ENCODE measurements at places on chromosomes 4 and X.

DNA sequence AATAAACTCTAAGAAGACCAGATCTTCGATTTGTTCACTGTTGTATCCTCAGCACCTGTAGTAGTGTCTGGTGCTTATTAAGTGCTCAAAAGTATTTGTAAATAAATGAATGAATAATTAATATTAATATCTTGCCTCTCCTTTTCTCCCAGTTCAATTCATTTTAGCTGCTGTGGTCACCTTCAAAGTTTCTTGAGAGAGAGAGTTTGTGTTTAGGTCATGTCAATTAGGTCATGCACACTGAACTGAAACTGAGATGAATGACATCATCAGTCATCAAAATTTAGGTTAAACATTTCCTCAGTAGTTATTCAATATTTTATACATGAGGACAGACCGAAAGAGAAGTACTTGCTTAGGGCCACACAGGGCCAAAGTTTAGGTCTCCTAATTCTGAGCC, 73.5 kb downstream of the ANXA3 start:
- DNase-seq: no peak

GRCh38 chr4:90844241-90844640, 717.0 kb downstream of the CCSER1 start:
- no peak for DNase-seq

GRCh38 chr4:55722132-55722531, 86.0 kb upstream of the NMU start:
- DNase-seq: no peak

- DNase-seq: no peak
Measured at GRCh38 chr4:16860516-16860915, 37.9 kb downstream of the LDB2 start.

- no peak for DNase-seq
Measured at GRCh38 chr4:74132944-74133343, 25.0 kb upstream of the MTHFD2L start.

DNA sequence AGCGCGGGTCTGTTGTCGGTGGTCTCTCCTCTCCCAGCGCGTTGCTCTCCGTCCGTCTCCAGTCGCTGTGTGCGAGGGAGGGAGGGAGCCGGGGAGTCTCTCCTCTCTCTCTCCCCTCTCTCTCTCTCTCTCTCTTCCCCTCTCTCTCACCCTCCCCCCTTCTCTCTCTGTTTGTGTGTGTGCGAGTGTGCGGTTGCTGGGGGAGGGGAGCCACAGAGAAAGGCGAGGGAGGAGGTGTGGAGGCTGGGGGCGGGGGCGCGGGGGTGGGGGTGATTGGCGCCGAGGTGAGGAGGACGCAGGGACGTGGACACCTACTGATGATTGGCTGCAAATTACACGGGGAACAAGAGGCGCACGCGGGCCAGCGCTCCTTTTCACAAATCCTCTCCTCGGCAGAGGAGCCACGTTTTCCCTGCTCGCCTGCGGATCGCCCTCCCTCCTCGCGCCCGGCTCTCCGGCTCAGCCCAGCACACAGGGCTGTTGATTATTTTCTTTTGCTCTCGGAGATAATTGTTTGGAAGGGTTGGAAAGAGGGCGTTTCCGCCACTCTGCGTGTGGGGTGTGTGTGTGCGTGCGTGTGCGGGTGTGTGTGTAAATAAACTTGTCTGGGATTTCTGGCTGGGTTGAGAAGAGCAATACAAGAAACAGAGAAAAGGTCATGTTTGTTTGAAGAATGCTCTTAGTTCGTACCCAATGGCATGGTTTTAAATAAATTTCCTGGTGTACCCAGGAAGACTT, at the start of gene CXXC4:
Gene CXXC4 (minus strand): TSS at position 73 of the 738 bp plus-strand sequence. CDS start 3,092 bp downstream, outside the sequence.
- DNase-seq: peak; percentile 67

GRCh38 chr4:163622379-163623035, 128.0 kb downstream of the TMA16 start:
- no peak for DNase-seq

DNA sequence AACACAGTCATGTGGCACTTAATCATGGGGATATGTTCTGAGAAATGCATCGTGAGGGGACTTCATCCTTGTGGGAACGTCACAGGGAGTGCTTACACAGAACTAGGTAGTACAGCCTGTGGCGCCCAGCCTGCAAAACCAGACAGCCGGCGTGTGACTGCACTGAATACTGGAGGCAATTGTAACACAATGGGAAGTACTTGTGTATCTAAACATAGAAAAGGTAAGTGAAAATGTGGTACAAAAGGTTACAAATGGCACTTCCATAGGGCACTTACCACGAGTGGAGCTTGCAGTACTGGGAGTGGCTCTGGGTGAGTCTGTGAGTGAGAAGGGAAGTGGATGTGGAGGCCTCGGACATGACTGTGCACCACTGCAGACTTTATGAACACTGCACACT, 5.2 kb downstream of the TLR3 start:
- DNase-seq: no peak
